Kidney (tissue), 22 donors: ENCODE measurements at places on chromosomes 3 and 15. TPM values are rescaled to one million over a fixed set of nuclear protein-coding genes. Genes with fewer than 3 reads are reported as not detected.

Gene ROBO1
- total RNA-seq = 22.1 TPM

Gene STAC
- total RNA-seq = 6.2 TPM

DNA sequence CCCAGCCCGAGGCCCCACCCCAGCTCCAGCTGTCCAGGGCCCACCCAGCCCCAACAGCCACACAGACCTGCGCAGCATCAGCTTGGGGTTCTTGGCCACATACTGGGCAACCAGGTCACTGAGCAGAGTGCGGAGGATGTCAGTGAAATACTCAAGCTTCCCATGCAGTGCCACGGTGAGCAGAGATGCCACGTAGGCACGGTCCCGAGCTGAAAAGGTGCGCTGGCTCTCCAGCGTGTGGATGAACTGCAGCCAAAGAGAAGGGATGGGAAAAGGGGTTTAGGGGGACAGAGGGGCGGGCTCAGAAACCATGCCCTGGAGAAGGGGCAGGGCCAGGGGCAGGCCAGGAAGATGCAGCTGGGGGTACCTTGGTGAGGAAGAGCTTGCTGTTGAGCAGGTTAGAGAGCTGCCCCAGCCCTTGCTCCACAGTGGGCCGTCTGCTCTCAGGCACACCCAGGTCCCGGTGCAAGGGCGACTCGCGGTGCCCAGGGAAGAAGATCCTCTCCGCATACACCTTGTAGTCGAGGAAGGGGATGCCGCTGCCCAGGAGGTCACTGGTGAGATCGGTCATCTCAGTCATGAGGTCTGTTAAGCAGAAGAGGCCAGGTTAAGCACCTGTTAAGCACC lies 17.4 kb downstream of the PLXNB1 start:
- no peak for DNase-seq

DNA sequence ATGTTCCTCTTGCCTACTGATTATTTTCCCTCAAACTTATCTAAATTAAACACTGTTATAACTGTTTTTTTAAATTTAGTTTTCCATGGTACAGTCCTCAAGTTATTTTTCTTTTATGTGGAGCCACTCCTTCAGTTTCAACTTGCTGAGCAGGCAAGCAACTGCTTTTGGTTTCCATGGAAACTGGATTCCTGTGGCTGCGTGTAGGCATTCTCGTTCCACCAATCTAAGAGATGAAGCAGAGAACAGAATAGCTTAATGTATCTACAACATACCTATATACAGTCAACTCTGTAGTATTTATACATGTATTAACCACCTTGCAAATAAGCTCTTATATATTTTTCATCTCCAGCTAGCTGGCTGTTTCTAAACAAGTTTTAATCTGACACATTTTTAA lies 25.8 kb upstream of the ANXA2 start:
- no peak for DNase-seq

DNA sequence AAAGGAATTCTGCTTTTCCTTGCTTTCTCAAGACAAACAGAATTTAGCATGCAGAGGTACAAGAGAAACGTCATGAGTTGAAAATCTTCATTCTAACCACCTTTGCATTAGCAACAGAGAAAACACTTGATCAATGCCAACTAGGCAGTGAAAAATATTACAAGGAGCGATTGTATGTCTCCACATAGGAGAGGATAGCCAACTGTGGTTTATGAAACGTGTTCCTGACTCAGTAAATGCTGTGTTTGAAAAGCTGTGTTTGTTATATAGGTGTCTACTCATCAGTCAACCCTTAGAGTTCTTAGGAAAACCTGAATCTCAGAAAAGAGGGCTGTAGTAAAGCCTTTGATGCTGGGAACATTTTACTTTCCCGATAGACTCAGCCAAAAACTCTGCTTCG lies 102.4 kb downstream of the FRMD4B start:
- no peak for DNase-seq

GRCh38 chr3:100264242-100264641 lies 3.5 kb downstream of the TBC1D23 start:
- no peak for DNase-seq
